ENCODE measurements at places on chromosomes 16 and 17.

- no peak for DNase-seq
Observed at GRCh38 chr17:37772982-37773381, 28.1 kb upstream of the HNF1B start.

- DNase-seq = no peak
Observed at GRCh38 chr17:61689610-61690180, 98.7 kb upstream of the NACA2 start.

DNA sequence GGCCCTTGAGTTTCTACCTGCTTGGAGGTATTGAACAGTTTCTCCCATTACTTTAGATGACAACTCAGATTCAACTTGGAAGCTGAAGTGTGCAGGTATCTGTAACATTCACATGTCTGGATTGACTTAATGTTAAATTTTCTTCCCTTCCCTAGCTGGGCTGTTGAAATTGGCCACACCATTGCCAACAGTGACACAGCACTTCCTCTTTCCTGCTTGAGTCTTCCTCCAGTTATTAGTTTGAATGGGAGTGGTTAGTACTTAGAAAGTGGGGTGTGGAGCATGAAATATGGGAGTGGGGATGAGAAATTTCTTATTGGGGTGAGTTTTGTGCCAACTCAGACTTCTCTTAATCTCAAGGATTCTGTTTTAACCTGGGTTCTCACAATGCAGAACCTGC, 454.9 kb downstream of the KCNJ2 start:
- no peak for DNase-seq

GRCh38 chr16:30113711-30114333, 485 bp upstream of the GDPD3 start:
- no peak for DNase-seq

DNA sequence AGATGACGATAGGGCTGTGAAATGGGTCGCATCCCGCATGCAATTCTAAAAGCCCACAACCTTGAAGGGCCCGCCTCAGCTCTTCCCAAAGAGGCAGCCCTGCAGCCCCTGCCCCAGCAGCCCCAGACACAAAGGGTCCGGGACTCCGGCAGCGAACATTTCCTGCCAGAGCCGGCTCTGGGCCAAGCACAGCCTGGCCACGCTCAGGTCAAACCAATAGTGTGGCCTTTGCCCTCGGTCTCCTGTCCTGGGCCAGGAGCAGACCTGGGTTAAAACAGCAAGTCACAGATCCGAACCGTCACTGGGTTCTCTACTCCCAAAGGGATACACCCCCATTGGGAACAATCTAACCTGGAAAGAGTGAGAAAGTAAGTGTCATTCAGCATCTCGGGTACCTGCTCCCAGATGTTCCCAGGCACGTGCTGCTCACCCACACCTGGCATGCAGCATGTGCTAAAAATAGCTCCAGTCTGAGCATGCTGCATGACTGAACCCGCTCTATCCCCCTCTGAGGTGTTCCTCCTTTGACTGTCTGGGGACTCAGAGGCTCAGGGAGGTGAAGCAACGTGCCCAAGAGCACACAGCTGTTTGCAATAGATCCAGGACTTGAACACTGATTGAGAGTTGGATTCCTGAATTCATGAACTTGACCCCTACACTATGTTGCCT, 22.2 kb upstream of the ATP2A3 start:
- DNase-seq = no peak

- no peak for DNase-seq
Observed at GRCh38 chr17:77188084-77189066, 47.6 kb downstream of the SEC14L1 start.

GRCh38 chr17:17726458-17727060, 45.3 kb downstream of the RAI1 start:
- DNase-seq = no peak

GRCh38 chr16:86033971-86034370, 135.0 kb downstream of the IRF8 start:
- no peak for DNase-seq

- DNase-seq = no peak
Observed at GRCh38 chr16:81484908-81485624, 40.5 kb downstream of the CMIP start.

DNA sequence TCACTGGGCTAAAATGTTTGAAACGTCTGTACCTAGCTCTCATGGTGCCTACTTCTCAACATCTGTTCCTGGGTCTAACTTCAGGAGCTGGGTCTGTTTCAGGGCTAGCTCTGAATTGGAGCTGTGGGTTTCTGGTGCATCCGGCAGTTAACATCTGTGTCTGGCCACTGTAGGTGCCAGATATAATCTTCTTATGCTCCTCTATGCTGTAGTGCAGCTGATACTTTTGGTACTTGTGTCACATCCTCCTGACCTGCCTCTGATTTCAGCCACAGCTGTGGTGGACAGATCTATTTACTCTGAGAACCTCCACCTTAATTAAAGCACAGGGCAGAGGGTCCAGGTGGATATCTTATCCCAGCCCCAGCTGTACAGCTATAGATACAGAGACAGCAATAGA, 496.5 kb upstream of the CDH11 start:
- DNase-seq = no peak

Data from CD4-positive, alpha-beta T cell treated with Interleukin-21 for 1 hour (primary cell).